ENCODE measurements at places on chromosomes 5 and 9.

- DNase-seq, result no peak
Measured at GRCh38 chr9:77028478-77028877, 9.0 kb downstream of the FOXB2 start.

DNA sequence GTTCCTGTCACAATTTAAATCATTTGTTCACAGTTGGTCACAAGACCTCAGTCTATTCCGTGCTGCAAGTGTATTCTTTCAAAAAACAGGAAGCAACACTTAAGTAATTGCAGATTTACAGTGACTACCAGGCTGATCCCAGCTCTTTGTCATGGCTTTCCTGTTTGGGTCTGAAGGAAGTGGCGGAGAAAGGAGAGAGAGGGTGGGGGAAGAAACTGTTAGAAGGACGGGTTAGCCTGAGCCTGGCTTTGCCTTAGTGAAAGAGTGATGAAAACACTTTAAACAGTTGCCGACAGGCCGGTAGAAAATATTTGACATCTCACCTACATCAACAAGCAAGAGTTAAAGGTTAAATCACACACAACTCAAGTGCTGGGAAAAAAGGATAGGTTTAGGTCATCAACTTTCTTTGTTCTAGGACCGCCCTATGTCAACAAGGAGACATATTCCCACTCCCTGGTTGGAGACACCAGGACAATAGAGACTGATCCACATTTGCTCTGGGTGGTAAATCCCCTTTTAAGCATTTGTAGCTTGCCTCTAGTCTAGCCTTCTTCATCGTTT, 102.2 kb upstream of the DAB2 start:
- no peak for DNase-seq

DNA sequence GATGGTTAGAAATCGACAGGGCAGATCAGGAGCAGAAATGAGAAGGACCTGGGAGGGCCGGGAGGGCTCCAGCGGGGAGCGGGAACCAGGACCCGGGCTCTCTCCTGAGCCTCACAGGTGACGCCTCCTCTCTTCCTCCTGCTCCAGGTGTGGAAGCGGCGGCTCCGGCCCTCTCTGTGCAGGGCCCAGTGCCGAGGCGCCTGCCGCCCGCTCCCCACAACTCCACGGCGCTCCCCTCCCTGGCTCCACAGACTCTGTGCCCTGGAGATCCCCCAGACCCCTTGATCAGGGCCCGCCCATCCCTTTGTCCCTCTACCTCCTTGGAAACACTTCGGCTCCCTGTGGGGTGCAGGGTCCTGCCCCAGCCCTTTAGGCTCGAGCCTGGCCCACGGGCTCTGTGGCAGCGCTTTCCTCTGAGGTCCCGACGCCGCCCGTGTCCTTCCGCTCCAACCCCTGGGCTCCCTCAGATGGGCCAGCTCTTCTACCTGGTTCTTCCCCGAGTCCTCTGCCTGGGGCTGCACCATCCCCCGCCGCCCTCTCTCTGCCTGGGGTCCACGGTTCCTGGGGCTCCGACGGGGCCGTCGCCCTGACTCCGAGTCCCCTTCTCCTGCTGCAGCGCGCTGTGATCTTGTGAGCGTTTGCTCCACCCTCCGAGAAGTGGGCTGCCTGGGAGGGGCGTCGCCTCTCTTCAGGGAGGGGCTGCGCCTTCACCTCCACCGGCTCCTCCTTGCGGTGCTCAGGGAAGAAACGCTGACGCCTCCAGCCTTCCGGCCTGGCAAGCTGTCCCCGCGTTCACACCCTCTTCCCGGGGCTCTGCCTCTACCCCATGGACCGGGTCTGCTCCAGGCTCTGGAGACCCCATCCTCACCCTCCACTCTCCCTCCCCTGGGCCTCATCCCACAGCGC, 22.4 kb upstream of the SLC6A3 start:
- DNase-seq, result no peak

- no peak for DNase-seq
Measured at GRCh38 chr5:73777192-73777591, 151.2 kb downstream of the ARHGEF28 start.

DNA sequence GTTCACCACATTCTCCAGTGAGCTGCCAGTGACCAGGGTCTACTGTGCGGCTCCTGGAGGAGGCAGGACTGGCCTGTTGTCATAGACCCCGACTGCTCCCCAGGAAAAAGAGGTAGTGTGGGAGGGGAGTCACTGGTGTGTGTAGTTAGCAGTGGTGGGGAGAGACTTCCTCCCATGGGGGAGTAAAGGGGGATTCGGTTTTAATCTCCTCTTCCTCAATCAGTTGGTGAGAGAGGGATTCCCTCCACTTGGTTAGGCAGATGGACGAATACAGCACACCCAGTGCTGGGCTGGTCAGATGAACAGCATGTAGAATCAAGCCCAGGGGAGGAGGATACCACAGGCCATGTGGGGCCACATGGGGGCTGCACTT, 207.6 kb upstream of the S1PR3 start:
- no peak for DNase-seq

DNA sequence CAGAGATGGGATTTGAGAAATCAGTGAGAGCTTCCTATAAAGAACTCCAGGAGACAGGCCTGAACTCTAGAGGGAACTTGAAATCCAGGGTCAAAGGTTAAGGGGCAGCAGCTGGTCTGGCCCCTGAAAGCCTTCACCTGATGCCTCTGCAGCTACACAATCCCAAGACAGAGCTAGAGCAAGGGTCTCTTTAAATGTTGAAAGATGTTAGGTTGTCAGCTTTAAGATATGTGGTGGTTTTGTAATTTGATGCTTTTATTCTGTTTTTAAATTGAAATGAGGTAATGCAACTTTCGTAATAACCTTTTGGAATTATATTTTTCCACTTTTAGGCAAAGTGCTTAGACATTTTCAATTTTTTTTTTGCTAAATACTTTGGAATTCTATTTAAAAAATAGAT, 2.4 kb downstream of the SOWAHA start:
- no peak for DNase-seq

All from NCI-H2107 (cell line).